NCI-H82 (cell line): ENCODE measurements at places on chromosomes 5 and 9.
A peak's percentile ranks its signal among the peaks of the same experiment; 100 is the strongest.

DNA sequence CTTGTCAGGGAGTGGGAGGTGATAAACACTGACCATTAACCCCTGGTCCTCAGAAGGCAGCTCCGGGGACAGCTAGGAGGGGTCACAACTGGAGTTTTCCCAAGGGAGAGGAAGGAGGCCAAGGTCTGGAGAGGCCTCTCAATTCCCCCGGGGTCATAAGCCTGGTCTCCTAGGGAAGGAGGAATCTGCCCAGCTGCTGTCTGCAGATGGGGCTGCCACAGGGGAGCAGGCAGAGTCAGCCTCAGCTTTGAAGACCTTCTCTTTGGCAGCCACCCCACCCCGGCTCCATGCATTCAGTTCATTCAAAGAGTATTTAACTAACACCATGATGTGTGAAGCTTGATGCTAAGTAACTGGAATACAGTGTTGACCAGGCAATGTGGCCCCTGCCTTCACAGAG, 74.6 kb upstream of the HSPA9 start:
- peak; percentile 96 for DNase-seq

GRCh38 chr5:159576902-159577301, 246.6 kb upstream of the IL12B start:
- peak; percentile 9 for DNase-seq

DNA sequence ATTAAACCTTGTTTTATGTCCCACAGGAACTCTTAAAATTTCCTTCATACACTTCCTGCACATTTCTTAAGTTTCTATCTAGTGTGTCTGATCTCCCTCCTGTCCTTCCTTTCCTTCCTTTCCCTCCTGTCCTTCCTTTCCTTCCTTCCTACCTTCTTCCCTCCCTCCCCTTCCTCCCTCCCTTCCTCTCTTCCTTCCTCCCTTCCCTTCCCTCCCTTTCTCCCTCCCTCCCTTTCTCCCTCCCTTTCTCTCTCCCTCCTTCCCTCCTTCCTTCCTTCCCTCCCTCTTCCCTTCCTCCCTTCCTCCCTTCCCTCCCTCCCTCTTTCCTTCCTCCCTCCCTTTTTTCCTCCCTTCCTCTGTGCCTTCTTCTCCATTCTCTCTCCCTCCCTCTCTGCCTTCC, 414.9 kb downstream of the ENC1 start:
- DNase-seq, result no peak

GRCh38 chr5:150297934-150298595, 4.6 kb downstream of the ARSI start:
- DNase-seq, result no peak

- DNase-seq, result no peak
These were observed 4.9 kb downstream of the MARCHF3 start for GRCh38 chr5:127025467-127025866.

DNA sequence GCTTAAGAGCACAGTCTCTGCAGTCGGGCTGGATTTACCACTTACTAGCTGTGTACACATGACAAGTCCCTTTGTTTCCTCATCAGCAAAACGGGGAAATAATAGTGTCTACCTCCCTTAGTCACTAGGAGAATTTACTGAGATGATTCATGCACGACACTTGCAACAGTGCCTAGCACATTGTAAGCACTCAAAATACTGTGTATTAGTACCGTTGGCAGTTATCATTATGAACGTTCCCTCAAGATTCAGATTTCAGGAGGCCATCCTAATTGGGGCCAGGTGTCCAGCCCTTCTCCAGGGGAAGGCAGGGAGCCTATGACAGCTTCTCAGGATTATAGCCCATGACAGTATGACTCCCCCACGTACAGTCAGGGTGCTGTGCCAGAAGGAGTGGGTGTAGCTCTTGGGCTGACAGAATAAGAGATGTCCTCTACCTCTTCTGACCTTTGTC, 164.3 kb downstream of the DOCK2 start:
- no peak for DNase-seq

DNA sequence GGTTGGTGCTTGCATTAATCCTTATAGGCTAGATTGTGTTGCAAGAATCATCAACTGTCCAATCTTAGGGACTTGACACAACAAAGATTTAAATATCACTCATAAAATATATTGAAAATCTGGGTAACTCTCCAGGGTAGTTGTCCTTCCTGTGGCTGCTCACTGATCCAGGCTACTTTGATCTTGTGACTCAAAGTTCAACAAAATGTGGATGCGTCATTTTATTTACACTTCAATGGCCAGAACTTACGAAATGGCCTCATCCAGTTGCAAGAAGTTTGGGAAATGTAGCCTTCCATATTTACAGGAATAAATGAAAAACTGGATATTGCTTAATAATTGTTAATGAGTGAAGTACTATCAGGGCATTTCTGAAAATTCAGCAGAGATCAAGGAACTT, 235.5 kb upstream of the ACTBL2 start:
- no peak for DNase-seq

DNA sequence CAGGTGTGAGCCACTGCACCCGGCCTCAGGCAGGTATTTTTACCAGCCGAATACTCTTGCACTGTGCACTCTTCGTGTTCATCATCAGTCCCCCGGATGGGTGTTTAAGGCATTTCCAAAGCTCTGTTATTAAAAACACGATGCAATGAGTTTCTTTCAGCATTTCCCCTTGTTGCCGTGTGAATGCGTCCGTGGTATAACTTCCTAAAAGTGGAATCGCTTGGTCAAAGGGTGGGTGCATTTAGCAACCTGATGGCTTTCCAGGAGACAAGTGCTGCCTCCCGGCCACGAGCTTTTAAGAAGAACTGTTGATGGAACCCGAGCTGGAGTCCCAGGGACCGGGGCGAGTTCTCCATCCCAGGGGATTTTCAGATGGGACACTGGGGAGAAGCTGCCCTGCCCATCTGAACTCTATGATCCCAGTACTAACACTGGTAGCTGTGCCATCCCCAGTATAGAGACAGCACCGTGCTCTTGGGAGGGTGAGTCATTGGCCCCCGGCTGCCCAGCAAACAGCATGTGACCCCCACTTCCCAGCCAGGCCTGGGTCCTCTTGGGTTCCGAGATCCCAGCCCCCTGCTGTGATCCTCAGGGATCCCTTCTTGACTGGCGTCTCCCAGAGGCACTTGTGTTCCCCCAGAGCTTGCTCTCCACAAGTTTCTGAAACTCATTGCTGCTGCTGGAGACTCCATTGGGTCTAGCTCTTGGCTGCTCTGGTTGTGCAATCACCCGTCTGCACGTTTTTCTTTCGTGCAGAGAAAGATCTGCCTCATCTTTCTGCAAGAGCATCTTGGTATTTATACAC, 169.5 kb upstream of the IER5L start:
- no peak for DNase-seq

DNA sequence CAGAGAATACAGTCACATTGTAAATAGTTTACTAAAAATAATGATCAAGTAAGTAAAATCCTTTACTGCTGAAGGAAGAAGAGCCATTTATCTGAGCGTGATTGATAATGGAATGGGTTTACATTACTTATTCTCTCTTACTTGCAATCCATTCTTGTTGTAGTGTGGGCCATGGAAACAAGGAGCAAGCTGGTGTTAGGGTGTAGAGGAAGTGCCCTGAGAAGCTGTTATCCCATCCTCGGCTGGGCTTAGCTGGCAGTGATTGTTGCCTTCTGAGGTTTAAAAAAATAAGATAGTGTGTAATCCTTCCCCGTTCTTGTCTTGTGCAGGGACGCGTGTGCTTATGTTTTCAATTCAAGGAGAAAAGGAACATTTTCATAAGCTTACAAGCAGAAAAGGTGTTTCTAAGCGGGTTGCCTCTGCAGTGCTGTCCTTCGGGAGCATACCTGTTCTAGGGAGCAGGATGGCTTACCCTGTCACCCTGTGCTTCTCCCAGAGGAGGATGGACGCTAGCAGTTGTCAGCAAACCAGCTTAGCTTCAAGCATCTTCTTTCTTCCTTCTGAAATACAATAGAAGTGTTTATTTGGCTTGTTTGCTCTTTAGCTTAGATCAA, 188.3 kb downstream of the ARHGEF28 start:
- no peak for DNase-seq

DNA sequence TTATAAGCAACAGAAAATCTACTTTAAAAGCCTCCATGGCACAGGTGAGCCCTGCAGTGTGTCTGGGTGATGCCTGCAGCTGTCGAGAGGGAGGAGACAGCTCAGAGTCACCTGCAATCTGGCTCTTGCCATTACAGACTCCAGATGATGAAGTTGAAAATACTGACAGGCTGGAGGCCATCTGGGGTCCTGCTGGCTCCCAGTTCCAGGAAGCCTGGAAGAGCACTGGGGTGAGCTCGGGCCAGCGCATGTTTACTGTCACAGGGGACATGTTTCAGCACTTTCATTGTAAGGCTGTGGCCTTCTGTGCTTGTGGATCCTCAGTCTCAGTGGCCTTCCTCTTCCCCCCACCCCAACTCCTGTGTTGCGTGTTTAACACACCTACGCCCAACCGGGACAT, 28.4 kb downstream of the CEL start:
- peak; percentile 76 for DNase-seq

- DNase-seq, result no peak
These were observed 117.3 kb downstream of the GDNF start for GRCh38 chr5:37722236-37723161.

GRCh38 chr9:18622186-18622836, 148.4 kb downstream of the ADAMTSL1 start:
- DNase-seq, result no peak
